ENCODE measurements at places on chromosomes 13 and 19.

DNA sequence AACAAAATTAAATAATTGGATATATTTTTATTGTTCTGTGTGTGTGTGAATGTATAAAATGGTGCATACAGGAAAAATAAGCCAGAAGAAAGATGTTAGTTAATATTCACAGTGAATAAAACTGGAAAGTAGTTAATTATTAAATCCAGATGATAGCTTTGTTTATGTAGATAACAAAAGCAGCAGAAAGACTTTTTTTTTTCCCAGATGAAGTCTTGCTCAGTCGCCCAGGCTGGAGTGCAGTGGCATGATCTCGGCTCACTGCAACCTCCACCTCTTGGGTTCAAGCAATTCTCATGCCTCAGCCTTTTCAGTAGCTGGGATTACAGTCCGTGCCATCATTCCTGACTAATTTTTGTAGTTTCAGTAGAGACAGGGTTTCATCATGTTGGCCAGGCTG is 140.1 kb downstream of the ZNF486 start:
- no peak for DNase-seq

DNA sequence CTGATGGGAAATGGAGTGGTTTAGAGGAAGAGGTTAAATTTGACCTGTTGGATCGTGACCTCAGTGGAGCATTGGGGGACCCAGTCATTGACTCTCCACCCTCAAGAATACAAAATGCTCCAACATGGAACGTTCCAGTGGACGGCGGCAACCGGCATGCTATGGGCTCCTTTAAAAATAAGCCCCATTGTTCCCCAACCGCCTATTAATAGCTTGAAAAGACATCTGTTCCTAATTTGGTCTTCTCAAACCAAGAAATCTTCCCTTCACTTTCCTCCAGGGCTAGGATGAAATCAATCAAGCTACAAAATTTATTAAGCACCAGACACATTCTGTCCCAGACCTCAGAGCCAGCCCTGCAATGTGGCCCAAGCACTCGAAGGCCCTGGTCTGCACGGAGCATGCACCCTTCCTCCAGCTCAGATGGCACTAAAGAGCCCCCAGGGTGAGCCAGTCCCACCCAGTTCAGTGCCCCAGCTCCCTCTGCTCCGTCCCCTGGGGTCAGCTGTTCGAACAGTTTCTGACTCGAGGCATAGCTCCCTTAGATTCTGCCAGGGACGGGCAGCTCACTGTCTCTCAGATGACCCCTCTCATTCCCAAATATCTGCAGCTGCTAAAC is 22.5 kb upstream of the VSTM2B start:
- DNase-seq: no peak

- DNase-seq: no peak
Observed at GRCh38 chr19:48696353-48697010, 711 bp downstream of the FUT2 start.

GRCh38 chr13:92355213-92355612 is 871.4 kb upstream of the GPC6 start:
- DNase-seq: no peak

GRCh38 chr19:15251749-15252397 is 19.6 kb upstream of the EPHX3 start:
- DNase-seq: no peak

DNA sequence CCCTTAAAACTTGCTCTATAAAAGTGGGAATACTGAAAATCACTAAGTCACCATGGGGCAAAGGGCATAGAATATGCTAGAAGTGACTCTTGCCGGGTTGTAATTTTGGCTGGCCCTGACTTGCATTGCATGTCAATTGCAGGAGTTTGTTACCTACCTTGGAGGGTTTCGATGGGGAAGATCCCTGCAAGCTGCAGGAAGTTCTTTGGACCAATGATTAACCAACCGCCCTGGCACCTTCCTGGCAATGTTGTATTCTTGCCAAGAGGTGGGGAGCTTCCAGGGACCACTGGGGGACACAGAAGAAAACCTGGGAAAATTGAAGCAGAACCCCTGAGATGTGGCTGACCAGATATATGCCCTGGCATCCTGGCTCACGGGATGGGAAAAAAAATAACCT is 235.8 kb downstream of the B3GLCT start:
- no peak for DNase-seq

DNA sequence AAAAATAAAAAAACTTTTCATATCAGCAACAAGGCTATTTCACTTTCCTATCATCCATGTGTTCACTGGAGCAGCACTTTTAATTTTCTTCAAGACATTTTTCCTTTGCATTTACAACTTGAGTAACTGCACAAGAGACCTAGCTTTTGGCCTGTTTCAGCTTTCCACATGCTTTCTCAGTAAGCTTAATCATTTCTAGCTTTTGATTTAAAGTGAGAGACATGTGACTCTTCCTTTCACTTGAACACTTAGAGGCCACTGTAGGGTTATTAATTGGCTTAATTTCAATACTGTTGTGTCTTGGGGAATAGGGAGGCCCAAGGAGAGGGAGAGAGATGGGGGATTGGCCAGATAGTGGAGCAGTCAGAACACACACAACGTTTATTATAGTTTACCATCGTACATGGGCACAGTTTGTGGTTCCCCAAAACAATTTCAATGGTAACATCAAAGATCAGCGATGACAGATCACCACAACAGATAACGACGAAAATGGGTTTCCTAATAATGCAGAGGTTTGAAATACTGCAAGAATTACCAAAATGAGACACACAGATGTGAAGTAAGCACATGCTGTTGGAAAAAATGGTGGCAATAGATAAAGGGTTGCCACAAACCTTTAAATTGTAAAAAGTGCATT is 117.6 kb downstream of the GGACT start:
- no peak for DNase-seq

All from erythroblast (primary cell).